ENCODE measurements at places on chromosomes 2 and 18.

DNA sequence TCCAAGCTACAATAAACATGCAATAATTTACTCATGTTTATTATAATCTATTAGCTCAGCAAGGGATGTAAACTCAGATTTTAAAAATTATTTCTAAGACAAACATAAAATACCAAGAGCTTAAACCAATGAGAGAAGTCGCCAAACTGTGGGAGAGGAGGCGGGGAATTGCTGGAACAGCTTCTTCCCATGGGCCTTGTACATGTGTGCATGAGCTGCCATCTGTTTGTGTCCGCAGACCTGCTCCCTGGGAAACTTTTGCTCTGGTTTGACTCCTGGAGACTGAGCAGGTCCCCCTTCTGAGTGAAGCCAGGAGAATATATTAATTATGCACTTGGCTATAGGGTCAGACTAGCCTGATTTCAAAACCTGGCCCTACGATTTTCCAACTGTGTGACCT is 655.9 kb upstream of the SOX11 start:
- DNase-seq, result no peak

DNA sequence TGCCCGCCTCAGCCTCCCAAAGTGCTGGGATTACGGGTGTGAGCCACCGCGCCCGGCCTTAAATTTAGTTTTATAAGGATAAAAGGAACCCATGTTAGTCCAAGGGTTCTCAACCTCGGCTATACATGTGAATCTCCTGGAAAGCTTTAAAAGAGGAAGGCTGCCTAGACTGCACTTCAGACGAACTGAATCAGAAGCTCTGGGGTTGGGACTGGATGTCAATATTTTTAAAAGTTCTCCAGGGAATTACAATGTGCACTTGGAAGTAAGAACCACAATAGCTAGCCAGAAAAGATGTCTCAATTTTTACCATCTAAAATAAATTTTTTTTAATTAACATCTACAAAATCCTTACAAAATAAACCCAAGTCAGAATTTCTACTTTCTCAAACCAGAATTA is 10.1 kb downstream of the LMAN2L start:
- DNase-seq, result no peak

GRCh38 chr18:22250591-22250996 is 81.2 kb downstream of the GATA6 start:
- DNase-seq, result no peak

GRCh38 chr2:197113275-197113711 is 186.8 kb upstream of the PGAP1 start:
- DNase-seq, result no peak

DNA sequence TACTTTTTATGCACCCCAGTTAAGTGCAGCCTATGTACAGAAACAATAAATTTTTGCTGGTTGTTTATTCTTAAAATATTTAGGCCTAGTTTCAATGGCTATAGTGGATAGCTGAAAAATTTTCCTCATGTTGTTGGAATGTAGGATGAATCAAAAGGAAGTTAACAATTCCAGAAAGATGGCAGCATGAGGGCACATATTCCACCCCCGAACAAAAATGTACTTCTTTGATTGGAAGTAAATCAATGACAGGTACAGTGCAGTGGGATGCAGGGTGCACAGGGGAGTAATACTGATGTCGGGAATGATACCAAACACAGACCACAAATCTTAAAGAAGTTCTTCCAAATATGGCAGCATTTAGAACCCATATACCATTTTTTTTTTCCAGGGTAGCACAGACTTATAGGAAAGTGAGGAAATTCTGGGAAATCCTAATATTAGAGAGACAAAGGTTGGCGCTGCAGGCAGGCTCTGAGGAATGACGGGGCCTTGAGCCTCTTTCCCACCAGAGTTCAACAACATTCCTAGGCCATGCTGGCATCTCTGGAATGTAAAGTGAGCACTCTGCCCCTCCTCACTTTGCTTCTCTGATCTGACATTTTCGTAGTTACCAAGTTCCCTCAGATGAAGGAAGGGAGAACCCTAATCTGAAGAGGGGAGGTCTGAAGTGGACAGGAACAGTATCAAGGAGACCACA is 36.6 kb upstream of the IKZF2 start:
- DNase-seq, result no peak

DNA sequence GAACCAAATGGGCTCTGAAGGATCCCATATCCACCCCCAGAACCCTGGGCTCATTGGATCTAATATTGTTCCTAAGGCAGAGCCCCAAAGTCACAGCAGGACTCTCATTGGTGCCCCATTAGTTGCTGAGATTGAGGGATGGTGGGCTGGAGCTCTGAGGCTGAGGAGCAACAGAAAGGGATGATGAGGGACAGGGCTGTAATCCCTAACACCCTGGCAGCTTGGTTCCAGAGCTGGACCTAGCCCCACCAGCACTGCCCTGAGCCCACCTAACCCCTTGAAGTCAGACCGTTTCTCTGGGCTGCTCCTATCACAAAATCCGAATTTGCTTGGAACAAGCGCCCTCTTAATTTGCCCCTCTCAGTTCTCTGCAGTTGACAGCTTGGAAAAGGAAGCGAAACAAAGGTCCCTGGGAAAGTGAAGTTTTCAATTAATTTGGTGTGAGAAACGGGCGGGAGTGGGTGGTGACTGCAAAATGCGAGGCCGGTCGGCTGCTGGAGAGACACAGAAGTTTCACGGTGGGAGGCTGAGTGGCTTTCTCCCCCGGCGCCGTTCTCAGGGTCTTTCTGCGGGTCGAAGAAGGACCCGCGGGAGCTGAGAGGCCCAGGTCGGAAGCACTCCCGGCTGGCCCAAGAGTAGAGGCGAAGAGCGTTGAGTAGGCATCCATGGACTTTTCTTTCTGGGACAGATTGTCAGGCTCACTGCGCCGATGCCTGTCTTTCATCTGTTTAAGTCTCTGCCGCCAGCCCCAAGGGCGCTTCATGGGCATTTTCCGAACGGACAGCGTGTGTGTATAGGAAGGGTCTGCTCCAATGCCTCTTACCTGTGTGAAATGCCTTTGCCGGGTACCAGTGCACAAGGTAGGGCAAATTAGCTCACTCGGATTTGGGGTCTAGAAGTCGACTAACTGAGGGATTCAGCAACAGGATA is 927 bp upstream of the HOXD13 start:
- DNase-seq, result no peak

GRCh38 chr2:156810094-156810493 is 373.9 kb downstream of the GPD2 start:
- no peak for DNase-seq

- no peak for DNase-seq
Observed at GRCh38 chr2:37947306-37947705, 22.2 kb downstream of the RMDN2 start.
